ENCODE measurements at places on chromosomes 13 and 19. TPM values are rescaled to one million over a fixed set of nuclear protein-coding genes. Genes with fewer than 3 reads are reported as not detected.
A peak's percentile ranks its signal among the peaks of the same experiment; 100 is the strongest.

DNA sequence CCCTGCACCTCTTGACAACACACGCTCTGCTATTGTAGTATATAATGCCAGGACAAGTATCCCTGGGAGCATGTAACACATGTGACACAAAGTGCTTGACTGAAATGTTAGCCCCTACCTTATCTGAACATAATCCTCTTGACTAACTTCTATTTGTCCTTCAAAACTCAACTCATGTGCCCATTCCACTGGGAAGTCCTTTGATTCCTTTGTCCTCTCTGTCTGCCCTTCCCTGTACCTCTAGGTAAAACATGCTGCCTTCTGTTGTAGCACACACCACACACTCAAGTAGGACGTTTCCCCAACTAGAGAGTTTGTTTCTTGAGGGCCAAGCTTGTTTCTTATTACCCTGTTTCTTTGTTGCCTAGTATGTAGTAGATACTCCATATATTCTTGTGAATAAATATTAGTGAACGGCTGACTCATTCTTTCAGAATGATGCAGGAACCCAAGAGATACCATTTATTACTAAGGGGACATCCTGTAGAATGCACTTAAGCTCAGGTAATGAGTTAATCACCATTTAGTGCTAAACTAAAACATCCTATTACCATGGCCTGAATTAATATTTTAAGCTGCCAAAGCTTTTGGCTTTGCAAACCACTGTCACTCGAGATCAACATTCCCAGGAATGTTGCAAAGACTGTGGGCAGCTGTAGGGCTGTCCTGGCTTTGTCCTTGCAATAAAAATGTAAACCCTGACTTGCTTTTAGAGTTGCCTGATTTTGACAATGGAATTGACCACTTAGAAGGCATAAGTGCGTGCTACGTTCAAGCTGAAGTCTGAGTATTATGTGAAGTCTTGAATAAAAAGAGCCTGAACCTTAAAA lies 313.4 kb downstream of the COG6 start:
- no peaks in the 10 kb centered on the region for H3K4me1 ChIP-seq
- no peak overlapping the region for H3K4me3 ChIP-seq
- no peak overlapping the region for H3K27ac ChIP-seq
- no peaks in the 10 kb centered on the region for H3K27me3 ChIP-seq
- H3K36me3 ChIP-seq: no peaks in the 10 kb centered on the region
- DNase-seq: no peak

DNA sequence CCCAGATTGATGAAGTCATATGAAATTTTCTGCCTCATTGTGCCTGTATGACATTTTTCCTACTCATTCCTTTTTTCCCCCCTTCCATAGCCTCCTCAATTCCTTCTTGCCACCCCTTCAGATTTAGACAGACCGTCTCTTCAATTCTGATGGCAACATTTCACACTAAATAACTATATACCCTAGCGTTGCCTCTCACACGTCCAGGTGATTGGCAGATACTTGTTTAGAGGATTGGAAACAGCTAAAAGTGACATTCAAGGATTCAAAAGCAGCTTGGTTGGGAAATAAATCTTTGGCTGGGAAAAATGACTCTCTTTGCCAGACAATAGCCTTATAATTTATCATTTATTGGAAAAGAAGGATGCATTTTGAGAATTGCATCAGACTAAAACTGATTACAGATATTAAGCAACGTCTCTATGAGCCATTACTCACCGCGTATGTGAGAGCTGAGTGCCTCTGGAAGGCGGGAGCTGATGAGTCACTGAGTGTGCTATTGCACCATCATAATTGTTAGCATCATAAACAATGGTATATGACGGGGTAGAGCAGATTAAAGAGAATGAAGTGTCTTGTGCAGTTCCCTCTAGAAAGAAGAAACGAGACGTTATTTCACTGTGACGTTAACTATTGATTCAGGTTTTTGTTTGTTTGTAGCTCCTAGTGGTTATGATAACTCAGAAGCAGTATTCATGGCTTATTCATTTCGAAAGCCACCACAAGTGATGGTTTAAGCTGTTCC lies 61.1 kb upstream of the FAM216B start:
- H3K27ac ChIP-seq: no peak overlapping the region
- DNase-seq: no peak
- no peaks in the 10 kb centered on the region for H3K36me3 ChIP-seq

DNA sequence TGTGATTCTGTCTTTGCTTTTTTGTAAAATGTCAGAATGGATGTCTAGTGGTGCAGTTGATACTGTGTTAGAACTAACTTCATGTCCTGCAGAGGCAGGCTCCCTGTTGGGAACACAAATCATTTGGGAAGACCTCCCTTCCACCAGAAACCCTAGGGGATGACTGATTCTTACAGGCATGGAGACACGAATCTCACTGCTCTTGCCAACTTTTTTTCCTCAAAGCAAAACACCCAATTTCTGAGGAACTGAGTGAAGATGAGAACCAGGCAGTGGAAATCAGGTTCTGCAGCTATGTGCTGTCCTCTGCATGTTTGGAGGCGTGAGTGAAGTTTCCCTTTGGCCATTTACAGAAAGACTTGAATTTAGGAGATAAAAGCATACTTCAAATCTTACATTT lies 87.5 kb upstream of the CSNK1A1L start:
- H3K27ac ChIP-seq: no peak overlapping the region
- H3K4me3 ChIP-seq: no peak overlapping the region
- DNase-seq: no peak
- no peaks in the 10 kb centered on the region for H3K27me3 ChIP-seq

DNA sequence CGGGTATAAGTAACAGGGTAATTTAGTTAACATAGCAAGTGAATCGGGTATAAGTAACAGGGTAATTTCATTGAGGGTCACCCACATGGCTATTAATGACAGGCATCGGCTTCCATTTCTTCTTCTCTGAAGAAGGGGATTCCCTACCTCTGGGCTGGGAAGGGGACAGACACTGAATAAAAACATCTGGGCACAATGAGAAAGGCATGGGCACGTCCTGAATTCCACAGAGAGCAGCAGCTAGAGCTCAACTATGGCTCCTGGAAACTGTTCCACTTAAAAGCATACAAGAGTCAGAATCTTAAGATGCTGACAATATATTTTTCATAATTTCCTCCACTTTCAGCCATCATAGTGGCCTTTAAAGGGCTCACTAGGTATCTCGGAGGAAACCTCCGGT lies 51.8 kb downstream of the CRYL1 start:
- no peak overlapping the region for H3K4me3 ChIP-seq
- H3K4me1 ChIP-seq: peaks cover 13% of the 10 kb centered on the region
- no peak overlapping the region for H3K27ac ChIP-seq

Gene MAP4K1
- 122 TPM for total RNA-seq

- peak overlapping the region; percentile 2 for H3K4me3 ChIP-seq
- peaks cover 7% of the 10 kb centered on the region for H3K36me3 ChIP-seq
- H3K27ac ChIP-seq: peak overlapping the region; percentile 74
- no peaks in the 10 kb centered on the region for H3K27me3 ChIP-seq
These were observed 107.5 kb downstream of the KLF12 start for GRCh38 chr13:74026753-74027152.

DNA sequence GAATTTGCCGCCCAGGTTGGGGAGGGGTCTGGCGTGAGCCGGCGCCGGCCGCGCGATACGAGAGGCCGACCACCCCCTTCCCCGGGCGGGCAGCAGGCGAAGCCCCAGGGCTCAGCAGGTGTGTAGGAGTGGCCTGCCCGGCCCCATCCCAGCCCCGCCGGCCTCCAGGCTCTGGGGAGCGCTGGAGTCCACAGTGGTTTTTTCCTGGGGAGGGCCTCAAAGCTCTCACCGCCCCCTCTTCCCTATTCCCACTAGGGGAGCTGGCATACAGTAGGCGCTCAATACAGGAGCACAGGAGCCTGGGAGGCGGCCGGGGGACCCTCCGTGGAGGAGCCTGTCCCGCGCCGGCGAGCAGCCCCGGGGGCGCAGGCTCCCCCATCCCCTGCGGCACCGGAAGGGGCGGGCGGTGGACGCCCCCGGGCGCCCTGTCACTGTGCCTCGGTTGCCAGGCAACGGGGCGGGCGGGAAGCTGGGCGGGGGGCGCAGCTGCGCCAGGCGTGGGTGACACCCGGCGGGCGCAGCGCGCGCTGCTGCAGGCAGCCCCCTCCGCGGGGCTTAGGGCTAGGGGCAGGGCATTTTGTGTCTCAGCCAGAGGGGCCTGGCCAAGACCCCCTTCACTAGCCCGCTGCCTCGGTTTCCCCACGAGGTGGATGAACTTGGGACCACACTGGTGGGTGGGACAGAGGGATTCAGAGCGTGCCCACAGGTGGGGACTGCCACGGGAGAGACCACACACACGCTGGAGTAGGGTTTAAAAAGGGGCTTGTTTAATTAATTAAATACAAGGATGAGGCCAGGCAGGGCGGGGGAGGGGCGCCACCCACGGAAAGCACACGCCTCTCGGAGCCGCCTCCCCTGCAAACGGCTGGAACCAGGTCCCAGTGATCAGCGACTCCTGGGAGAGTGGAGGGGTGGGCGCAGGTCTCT lies 3.6 kb upstream of the REXO1 start:
- H3K4me3 ChIP-seq: peak overlapping the region; percentile 36
- no peak overlapping the region for H3K27ac ChIP-seq
- peaks cover 78% of the 10 kb centered on the region for H3K4me1 ChIP-seq
- peaks cover 8% of the 10 kb centered on the region for H3K36me3 ChIP-seq
- peak; percentile 89 for DNase-seq

DNA sequence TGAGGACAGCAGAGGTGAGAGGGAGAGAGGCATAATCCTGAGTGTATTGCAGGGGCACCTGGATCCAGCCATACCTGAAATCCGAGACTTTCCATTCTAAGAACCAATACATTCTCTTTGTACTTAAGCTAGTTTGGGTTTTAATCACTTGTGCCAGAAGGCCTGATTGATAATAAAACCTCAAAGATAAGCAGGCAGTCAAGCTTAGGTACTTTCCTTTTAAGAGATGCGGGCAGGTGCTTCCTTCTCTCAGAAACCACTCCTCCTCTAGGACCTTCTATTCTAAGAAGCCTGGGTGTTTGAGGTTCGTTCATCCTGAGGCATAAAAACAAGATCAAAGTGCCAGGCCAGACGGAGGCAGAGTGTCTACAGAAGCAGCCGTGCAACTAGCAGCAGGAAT lies 22.2 kb downstream of the FAM187B start:
- H3K27ac ChIP-seq: peak overlapping the region; percentile 84
- peaks cover 74% of the 10 kb centered on the region for H3K4me1 ChIP-seq
- H3K36me3 ChIP-seq: no peaks in the 10 kb centered on the region
- DNase-seq: no peak
- H3K4me3 ChIP-seq: no peak overlapping the region
- no peaks in the 10 kb centered on the region for H3K27me3 ChIP-seq

- no peak overlapping the region for H3K4me3 ChIP-seq
- H3K27ac ChIP-seq: peak overlapping the region; percentile 88
- H3K27me3 ChIP-seq: peaks cover 22% of the 10 kb centered on the region
- DNase-seq: no peak
- no peaks in the 10 kb centered on the region for H3K36me3 ChIP-seq
These were observed 2.8 kb downstream of the KLF1 start for GRCh38 chr19:12884202-12884601.

DNA sequence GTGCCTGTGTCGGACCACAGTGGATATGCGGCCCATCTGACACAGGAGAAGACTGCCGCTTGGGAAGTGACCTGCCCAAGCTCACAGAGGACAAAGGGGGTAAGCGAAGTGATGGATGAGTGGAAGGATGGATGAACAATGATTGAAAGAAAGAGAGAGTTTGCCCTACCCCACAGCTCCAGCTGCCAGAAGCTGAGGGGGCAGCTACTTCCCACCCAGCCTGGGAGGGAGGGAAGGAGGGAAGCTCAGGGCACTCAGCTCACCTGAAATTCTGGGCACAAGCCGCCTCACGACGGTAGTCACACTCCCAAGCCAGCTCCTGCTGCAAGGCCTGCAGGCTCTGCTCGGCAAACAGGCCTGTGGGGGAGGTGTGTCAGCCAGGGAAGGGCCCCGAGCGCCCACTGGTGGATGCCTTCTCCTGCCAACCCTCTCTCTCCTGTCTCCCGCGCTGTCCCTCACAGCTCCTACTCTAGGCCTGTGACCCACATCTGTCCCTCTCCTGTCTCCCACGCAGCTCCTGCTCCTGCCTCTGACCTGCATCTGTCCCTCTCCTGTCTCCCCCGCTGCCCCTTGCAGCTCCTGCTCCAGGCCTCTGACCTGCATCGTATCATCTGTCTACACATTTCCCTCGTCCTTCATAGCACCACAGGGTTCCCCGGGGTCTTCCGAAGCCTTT lies 12.0 kb upstream of the NUMBL start:
- DNase-seq: no peak
- no peak overlapping the region for H3K27ac ChIP-seq
- H3K4me3 ChIP-seq: no peak overlapping the region
- no peaks in the 10 kb centered on the region for H3K27me3 ChIP-seq

GRCh38 chr19:16566161-16566560 lies 6.1 kb downstream of the SLC35E1 start:
- no peaks in the 10 kb centered on the region for H3K27me3 ChIP-seq
- peaks cover 75% of the 10 kb centered on the region for H3K36me3 ChIP-seq
- no peak overlapping the region for H3K4me3 ChIP-seq
- peak overlapping the region; percentile 65 for H3K27ac ChIP-seq
- DNase-seq: peak; percentile 90

Gene TEKTIP1
- total RNA-seq: 4.1 TPM

Gene GIPC3
- 9.2 TPM for total RNA-seq

- peaks cover 32% of the 10 kb centered on the region for H3K4me1 ChIP-seq
- no peaks in the 10 kb centered on the region for H3K27me3 ChIP-seq
- DNase-seq: no peak
These were observed 5.2 kb downstream of the TLE6 start for GRCh38 chr19:2982561-2982960.

GRCh38 chr19:51726049-51726448 lies 2.3 kb upstream of the HAS1 start:
- no peaks in the 10 kb centered on the region for H3K4me1 ChIP-seq
- DNase-seq: no peak
- no peak overlapping the region for H3K4me3 ChIP-seq
- H3K27ac ChIP-seq: no peak overlapping the region

DNA sequence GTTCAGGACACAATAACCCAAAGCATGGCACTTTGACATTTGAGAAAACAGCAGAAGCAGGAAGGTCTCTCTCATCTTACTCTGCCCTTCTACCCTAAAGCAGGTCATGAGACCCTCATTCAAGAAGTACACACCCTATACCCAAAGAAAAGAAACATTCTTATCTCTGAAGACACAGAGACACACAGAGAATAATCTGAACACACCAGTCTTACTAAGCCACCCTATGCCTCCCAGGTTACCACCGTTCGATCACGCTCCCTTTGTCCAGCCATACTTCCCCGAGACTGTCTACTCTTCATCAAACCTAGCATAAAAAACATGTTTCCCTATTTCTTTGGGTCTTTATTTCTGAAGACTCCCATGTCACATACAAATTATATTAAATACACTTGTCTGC lies 66.5 kb upstream of the ANKRD10 start:
- no peaks in the 10 kb centered on the region for H3K4me1 ChIP-seq
- H3K4me3 ChIP-seq: no peak overlapping the region
- DNase-seq: no peak
- H3K27me3 ChIP-seq: no peaks in the 10 kb centered on the region
